ENCODE measurements at places on chromosomes 7 and 10. TPM values are rescaled to one million over a fixed set of nuclear protein-coding genes. Genes with fewer than 3 reads are reported as not detected.

DNA sequence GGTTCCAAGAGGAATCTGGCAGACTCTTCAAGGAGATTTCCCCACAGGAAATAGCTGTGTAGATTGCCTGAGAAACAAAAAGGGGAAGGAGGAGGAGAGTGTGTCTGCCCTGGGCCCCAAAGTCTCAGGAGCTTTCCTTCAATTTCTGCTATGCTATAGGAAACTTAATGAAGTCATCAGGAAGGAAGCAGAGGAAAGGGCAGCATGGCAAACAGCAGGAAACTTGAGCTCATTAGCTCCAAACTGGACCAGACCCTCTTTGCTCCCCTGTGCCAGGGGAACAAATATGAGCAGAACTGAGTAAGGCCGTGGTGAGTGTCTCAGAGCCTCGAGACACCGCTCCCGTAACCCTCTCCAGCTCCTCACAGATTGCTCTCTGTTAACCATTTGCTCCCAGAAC, 4.8 kb upstream of the KCNIP2 start:
- DNase-seq, result no peak

EBF3 gene
- 11.6 TPM for total RNA-seq

PRPS1L1 gene
- not detected for total RNA-seq

ANKRD7 gene
- total RNA-seq, result not detected

NME8 gene
- total RNA-seq, result not detected

MYH16 gene
- total RNA-seq, result not detected

GRCh38 chr10:15931376-15931775, 71.1 kb upstream of the MINDY3 start:
- no peak for DNase-seq

DNA sequence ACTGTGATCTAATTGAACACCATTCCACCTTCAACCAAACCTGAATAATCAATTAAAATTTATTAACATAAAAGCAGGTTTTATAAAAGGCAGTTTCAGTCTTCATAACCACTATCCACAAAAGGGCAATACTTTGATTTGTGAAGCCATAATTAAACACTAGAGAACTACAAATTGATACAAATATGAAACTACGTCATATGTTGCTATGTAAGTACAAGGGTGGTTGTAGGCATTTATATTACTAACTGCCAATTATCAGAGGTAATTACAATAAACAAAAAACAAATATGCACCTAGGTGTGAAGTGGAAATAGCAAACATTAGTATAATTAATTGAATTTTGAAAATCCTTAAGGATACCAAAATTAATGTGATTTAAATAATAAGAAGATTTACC, 368.5 kb upstream of the PCDH15 start:
- no peak for DNase-seq

DNA sequence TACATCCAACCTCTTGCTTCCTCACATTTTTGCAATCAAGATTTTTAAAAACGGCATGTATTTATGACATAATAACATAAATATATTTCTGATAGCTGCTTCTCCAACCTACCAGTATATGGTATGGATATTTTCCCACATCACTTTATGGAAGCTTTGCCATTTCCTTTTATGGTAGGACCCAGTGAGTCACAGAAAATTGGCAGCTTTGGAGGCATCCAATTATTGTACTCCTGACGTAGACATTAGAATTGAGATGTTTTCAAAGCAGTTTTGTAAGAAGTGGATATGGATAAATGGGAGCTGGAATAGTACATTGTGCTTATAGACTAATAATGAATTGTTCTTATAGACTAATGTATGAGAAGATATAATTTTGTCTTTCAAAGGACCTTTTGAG, 23.8 kb upstream of the BICC1 start:
- no peak for DNase-seq

DNA sequence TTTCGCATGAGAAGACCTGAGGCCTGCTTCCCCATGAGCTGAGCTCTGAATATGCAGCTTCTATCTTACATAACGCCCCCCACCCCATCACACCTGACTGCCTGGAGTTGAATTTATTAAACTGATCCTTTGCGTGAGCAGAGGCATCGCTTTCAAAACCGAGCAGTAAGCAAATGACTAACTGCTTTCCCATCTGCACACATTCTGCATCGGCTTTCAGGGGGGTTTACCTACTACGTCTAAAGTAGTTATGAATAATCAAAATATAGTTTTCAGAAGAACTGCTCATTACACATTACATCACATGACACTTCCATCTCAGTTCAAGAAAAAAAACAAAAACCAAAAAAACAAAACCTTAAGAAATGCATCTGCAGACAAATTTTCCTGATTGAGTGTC, 54.7 kb upstream of the EGR2 start:
- DNase-seq, result no peak

DNA sequence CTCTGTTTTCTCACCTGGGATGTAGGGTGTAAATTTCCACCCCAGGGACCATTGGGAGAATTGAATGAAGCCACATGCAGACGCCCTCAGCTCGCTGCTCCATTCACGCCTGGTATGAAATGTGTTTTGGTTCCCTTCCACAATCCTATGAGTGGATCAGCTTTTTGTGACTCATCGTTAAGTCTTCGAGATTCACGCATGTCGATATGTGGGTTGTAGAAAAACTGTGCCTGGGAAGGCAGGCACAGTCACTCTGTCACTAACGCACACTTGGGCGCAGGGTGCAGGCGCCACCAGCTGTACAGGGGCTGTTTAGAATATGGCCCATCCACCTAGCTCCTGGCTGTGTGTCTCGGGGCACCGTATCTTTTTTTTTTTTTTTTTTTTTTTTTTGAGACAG, 64.2 kb upstream of the SH2B2 start:
- no peak for DNase-seq

GRCh38 chr7:104990983-104991382, 23.0 kb upstream of the KMT2E start:
- no peak for DNase-seq

DNA sequence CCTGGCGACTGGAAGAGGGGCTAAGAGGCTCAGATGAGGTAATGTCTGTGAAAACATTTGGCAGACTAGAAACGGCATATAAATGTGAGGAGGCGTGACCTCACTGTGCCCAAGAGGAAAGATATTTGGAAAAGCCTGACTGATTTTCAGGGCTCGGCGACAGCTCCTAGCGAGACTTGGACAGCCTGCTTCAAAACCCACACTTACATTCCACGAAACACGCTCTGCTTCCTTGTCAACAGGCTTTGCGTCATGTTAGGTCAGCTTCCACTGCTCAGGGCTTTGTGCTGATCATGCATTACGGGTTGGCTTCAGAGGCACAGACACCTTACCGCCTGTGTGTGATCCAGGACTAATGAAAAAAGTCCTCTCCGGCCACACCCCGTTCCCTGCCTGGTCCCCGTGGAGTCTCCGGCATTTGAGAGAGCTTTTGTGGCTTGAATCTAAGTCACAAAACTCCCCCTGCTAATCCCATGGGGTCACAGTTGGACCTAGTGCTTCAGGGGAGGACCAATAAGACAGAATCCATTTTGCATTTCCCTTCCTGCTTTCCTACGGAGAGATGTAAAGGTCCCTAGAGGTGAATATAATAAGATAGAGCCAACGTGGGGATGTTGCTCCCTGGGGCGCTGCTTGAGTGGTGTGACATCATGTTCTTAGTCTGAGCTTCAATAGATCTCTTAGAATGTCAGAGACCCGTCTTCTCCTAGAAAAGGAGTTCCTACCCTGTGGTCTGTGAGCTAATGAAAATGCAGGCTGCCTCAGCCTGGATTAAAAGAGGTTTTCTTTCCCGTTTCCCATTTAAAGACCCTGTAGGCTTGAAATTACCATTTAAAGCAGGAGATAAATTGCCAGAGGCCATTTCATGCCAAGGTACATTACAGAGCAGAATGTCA, 25.5 kb downstream of the FGFBP3 start:
- no peak for DNase-seq

DNA sequence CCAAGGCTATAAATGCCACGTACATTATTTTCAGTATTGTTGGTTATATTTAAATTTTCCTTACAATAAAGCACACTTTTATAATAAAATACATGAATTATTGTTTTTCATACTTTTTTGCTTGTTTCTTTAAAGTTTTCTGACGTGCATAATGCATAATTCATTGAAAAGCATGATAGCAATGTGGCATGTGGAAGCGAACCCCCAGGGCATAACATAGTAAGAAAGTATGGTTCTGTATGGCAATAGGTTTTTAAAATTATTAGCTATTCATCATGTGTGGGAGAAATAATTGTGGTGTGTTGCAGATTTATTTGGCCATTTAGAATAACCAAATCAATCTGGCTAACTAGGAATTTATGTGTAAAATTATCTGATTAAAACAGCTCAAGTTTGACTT, 7.4 kb upstream of the HBP1 start:
- no peak for DNase-seq

DNA sequence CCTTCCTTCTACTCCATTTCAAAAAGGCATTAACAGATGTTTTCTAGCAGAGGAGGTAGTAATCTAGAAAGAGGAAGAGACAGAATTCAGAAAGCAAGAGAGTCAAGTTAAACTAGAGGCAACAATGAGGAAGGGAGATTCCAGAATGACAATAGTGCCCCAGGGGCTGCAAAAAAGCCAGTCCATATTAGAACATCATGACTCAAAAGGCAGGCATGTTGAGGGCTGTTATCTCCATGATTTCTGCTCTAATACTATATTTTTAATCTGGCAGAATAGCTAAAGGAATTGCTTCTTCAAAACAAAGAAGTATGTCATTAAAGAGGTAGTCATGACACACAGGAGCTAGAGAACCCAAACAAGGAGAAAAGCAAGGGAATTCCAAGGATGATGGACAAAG, 599.6 kb downstream of the INHBA start:
- no peak for DNase-seq

DNA sequence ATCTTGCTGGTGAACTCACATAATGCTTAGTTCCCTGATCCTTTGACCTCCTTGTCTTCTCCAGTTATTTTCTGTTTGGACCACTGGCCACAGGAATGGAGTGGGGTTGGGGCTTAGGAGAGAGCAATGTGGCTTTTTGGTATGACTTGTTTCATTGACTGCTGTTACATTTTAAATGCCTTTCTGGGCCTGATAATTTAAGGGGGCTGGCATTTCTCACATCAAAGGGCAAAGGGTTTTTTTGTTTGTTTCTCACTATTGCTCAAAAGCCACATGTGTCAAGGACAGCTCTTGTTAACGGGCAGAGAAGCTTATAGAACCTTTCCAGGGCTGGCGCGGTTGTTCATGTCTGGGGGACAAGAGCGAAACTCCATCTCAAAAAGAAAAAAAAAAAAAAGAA, 161.2 kb upstream of the TNRC18 start:
- DNase-seq, result no peak

SYNPO2L gene
- 0.20 TPM for total RNA-seq

DNA sequence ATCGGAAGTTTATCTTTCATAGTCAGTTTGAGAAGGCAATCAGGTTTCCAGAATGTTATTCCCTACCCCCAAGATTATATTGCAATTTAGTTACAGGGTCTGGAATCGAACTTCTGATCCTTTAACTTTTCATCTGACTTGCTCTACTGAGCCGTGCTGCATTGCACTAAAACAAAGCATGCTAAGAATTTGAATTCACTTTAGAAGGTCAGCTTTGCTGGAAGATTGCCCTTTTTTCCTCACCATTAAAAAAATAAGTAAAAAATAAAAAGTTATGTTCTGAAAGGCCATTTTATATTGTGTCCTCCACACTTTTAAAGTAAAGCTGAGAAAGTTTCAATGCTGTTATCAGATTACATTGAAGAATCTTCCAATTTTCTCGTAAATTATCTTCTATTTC, 388.8 kb upstream of the PHF14 start:
- no peak for DNase-seq

DNA sequence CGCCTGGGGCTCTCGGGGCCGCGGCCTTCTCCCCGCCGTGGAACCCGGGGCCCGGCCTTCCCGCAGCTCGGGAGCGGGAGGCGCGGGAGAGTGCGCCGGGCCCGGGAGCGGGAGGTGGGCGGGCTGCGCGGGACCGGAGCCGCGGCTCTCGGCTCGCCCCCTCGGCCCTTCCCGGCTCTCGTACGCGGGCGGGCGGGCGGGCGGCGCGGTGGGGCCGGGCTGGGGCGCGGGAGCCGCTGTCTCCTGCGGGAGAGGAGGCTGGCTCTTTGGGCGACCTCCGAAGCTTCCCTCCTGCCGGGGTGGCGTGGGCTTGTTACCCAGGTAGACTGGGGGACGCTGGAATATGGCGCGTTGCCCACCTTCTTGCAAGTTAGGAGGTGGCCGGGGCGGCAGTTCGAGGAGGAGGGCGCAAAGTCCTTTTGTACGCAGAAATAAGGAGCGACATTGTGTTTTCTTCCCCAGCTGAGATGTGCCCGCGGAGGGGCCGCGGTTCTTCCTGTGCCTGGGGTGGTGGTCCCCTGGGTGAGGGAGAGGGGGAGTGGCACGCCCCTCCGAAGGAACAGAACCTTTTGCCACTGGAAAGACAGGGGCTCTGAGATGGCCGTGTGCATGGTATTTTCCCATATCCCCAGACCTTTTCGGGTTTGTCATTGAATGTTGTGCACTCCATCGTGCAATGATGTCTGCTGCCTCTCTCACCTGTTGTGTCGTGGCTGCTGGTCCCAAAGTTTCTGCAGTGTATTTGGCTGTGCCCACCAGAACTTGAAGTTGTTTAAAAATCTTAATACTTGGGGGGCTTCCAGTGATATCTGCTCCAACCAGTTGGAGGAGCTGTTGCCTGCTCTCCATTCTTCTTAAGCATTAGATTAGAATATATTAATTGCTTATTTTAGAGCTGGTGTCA, 844 bp downstream of the NRF1 start:
- peak; percentile 19 for DNase-seq

DNA sequence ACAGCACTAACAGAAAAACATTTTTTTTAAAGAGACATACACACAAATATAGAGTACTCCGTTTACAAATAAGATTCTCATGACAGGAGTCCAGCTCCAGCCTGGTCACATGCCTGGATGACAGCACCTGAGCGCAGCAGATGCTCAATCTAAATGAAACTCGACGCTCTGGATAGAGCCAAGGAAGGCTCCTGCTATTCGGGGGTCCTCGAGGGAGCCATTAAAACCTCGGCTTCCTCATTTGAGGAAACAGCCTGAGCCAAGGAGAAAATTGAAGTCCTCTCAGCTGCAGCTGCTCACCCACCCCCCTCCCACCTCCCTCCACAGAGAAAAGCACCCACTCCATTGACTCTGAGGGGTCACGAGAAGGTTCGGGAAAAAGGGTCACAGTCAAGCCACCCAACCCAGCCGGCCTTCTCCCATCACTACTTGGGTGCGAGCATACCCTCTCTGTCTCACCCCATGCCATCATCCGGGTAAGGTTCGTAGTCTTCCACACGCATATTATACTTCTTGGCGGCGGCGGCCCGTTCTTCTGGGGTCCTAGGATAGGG, 673 bp downstream of the NDUFB8 start:
- DNase-seq, result no peak

DNA sequence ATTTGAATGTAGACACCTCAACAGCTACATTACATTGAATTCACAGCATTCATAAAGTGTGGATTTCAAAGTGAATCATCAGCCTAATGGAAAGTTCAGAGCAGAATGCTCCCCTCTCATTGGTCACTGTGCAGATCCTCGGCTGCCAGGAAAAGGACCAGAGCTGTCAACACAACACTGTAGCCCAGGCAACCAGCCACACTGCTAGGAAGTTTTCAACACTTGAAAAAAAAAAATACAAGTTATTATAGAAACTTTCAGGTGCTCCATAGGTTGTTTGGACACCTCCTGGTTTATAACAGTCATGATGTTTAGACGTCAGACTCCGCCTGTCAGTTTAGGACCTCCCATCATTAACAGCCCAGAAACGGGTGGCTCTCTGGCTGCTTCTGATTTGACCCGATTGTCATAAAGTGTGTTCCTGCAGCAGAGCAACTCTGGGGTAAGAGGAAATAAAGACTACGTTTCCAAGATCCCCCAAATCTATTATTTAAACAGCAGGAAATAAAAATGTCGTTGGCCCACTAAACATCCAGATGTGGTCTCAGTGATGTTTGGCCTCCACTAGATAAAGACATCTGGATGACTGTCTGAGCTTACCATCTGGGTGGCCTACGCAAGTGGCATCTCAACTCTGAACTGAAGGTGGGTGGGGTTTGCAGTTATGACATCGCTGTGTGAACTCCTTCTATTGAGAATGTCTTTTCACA, 117.4 kb downstream of the CABCOCO1 start:
- DNase-seq, result no peak

All from neural crest cell (in vitro differentiated cells).